ENCODE measurements at places on chromosomes 12 and 14.

GRCh38 chr12:104704224-104704779 is 247.6 kb downstream of the CHST11 start:
- DNase-seq, result no peak

DNA sequence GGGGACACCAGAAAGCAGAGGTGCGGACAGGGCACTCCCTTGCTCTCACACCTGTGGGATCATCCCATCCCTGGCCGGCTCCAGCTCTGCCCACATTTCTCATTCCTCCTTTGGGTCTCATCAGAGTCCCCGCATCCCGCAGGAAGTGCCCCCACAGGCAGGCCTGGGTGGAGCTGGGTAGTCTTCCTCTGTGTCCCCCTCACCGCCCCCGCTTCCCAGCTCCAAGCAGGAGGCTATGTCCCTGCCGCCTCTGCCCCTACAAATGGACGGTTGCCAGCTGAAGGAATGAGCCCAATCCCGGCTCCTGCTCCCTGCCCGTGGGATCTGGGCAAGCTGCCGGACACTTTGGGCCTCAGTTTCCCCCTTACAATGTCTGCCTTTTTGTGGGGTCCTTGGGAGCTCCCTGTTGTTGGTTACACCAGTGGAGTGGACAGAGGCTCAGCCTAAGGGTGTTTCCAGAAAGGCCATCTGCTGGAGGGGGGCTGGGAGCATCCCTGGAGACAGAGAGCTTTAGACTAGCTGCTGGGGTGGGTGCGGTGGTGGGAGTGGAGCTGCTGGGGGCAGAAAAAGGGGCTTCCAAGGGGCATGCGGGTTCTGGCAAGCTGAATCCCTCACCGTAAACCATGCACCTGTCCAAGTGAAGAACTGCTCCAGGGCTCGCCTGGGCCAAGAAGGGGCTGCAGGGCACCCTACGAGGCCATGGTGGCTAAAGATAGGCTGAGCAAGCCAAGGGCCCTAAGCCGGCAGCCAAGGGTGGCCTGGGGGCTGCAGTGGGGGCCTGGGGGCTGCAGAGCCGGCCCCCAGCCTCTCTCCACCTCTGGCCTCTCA is 7.9 kb upstream of the GPR132 start:
- DNase-seq, result no peak

DNA sequence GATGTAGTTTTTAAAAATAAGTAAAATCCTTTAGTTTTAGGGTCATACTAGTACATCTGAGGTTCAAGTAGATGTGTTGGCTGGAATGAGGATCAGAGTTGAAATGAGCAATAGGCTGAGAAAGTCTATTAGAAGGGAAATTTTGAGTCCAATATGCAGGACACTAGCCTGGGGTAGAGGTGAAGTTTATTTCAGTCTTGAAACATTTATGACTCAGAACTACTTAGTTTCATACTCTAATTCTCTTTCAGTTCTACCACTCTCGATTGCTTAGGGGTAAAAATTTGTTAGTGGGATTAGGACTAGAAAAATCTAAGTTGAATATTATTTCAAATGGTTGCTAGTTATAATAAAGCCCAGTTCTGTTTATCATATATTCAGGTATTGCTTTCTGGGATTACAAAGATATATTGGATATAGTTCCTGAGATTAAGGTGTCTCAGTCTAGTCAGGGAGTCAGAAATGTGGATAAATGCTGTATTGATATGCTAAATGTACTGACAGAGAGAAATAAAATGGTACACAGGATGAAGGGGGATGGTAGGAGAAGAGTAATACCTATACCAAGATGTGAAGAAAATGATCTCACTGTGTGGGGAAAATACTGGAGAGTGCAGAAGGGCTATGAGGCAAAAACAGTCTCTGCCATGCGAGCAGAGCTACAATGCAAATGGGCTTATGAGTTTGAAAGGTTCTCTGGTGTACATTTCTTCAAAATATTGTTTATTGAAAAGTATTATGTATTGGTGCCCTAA is 395.8 kb upstream of the FBXO33 start:
- DNase-seq, result no peak

DNA sequence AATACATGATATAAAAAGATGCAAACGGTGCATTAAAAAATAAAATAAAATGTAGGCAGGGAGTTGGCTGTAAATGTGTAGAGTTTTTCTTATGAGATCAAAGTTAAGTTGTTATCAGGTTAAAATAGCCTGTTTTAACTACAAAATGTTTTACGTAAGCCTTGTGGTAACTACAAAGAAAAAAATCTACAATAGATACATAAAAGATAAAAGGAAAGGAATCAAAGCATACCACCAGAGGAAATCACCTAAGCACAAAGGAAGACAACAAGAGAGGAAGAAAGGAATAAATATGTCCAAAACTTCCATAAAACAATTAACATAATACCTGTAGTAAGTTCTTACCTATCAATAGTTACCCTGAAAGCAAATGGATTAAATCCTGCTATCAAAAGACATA is 12.2 kb downstream of the NELL2 start:
- no peak for DNase-seq

GRCh38 chr14:42110167-42110566 is 503.5 kb downstream of the LRFN5 start:
- DNase-seq, result peak; percentile 9

DNA sequence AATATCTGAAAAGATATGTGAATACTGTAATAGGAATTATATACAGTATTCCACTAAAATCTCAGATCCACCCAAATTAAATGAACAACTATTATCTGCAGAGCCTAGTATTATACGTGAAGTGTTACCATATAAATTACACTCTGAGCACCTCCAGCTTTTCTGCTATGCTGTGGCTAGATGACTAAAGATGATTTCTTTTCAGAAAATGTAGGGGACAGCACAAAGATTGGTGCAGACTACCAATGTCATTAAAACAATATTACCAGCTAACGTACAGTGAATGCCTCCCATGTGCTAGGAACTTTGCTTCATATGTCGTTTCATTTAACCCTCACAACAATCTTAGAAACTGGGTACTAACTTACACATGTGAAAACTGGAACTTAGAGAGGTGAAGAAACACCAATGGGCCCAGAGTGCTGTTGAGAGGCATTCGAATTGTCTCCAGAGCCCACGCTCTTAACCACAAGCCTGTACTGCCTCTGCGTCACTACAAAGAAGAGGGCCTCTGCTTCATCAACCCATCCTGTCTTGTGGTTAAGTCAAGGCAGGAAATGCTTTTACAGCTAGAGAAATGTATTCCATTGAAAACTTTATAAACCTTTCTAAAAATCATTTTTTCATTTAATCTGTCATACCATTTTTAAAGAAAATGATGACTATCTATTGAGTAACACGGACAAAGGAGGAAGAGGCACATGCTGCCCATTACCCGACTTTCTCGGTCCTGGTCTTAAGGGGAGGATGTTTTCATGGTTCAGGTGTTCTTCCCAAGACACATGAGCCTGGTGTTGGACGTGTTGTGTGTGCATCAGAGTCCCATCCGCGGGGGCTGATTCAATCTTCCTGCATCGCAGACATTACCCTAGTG is 1.3 kb downstream of the GPR65 start:
- DNase-seq, result no peak

DNA sequence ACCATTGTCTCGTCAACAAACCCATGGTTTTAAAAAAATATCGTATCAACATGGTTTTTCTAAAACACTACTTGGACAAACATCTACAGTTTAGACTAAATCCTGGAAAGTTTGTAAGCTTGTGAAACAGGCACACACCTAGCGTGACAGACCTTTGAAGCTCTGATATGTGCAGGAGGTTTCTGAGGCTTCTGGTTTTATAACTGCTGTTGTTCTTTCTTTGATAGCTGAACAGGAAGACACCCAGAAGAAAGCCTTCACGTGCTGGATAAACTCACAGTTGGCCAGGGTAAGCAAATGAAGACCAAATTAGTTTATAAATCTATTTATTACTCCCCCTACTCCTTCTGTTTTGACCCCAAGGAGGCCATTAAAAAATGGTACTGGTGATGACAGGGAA is 87.6 kb downstream of the SYNE2 start:
- DNase-seq, result no peak

DNA sequence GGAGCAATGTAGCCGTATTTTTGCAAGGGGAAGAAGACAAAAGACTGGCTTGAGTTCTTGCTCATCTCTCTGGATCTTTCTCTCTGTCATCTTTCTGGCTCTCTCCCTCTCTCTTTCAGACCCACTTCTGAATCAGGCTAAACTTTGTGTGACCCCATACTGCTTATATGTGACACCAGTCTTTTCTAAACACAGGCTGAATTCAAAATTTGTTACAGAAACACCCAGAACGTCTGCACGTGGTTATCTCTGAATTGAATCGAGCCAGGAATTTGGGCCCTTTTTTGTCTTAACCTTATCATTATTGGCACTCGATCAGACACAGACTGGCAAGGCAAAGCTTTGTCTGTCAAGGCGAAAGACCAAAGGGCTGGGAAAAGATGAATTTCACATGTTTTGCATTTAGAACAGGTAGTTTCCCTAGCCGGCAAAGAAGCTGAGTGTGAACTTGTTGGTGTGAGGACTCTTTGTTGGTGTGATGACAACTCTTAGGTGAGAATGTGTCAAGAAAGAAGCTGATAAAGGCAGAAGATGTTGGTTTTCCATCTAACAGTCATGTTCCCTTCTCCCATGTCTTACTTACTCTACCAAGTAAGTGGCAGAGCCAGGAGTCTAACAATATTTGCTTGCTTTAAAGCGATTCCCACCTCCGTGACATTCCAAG is 150.2 kb upstream of the RFLNA start:
- no peak for DNase-seq

DNA sequence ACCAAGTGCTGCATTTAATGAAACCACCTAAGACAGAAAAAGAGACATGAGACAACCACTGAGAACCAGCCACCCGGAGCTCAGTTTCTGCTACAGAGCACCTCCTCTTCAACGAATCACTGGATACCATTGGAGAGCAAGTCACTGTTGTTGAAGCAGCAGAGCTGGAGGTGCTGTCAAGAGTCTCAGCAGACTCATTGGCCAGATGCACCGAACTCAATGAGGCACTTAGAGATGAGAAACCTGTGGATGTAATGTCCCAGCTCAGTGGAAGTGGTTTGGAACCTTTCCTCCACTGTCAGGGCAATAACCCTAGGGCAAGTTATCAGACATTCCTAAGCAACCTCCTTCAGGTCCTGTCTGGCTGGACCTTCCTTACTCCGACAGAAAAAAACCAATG is 13.1 kb downstream of the NPC2 start:
- DNase-seq, result no peak

- no peak for DNase-seq
These were observed 57.8 kb upstream of the NAP1L1 start for GRCh38 chr12:76142305-76142704.

GRCh38 chr12:106982229-106982628 is 4.7 kb downstream of the MTERF2 start:
- no peak for DNase-seq

- no peak for DNase-seq
These were observed 13.1 kb downstream of the ITGA7 start for GRCh38 chr12:55694651-55695050.

DNA sequence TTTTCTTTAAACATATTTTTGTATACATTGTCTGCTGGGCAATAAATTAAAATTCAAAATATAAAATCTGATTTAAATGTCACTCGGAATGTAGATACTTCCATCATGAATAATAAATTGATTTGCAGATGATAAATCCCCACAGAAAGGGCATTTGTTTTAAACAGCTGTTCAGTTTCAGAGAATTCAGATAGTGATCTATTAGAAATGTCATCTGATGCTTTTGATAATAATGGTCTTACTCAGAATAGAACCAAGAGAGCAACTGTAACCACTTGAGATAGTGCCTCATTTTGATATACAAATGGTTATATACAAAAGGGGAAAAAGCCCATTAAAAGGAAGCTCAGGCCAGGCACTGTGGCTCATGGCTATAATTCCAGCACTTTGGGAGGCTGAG is 43.4 kb downstream of the CDK17 start:
- DNase-seq, result no peak

DNA sequence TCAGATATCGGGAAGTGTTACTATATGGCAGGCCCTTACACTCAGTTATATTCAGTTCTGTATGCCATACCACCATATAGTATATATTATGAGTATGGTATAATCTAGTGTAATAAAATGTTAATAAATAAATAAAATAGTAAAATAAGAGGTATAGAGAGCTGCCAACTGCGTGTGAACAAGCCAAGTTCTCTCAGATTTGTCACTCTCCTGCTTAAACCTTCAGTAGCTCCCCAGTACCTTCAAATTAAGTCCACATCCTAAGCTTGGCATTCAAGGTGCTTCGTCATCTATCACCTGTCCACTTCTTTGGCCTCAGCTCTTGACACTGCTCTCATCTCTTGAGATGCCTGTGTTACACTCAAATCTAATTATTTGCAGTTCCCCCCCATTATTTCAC is 12.8 kb upstream of the CREBL2 start:
- no peak for DNase-seq

DNA sequence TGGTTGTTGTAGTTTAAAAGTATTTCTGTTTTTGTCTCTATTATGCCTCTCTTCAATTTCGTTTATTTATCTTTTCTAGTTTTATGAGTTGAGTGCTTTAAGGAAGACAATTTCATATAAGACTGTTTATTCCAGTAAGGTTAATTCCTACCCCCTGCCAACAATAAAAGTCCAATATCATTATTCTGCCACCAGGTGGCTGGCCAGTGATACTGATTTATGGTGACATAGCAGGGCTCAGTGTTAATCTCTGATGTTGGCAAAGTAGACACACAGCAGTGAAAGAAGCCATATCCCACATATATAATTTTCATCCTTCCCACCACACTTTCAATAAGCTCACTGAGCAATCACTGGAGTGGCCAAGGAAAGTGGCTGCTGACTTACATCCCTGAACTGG is 69.0 kb upstream of the BMP4 start:
- DNase-seq, result peak; percentile 27

- no peak for DNase-seq
These were observed 2.3 kb downstream of the DGLUCY start for GRCh38 chr14:91115986-91116770.

- no peak for DNase-seq
These were observed 306.6 kb upstream of the SOX5 start for GRCh38 chr12:24255920-24256665.

DNA sequence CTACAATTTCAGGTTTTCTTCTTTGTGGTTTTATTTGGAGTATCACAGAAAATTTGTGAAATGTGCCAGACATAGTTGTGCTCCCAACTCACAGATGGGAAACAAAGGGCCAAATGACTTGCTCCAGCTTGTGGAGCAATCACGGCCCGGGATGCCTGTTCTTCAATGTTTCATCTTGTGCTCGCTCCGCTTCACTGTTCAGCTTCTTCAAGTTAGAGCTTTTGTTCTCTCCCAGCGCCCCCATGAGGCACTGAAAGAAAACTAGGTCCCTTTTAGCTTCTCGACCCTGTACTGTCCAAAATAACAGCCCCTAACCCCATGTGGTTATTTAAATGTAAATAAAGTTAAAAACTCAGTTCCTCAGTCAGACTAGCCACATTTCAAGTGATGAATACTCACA is 187.9 kb upstream of the STXBP6 start:
- no peak for DNase-seq

DNA sequence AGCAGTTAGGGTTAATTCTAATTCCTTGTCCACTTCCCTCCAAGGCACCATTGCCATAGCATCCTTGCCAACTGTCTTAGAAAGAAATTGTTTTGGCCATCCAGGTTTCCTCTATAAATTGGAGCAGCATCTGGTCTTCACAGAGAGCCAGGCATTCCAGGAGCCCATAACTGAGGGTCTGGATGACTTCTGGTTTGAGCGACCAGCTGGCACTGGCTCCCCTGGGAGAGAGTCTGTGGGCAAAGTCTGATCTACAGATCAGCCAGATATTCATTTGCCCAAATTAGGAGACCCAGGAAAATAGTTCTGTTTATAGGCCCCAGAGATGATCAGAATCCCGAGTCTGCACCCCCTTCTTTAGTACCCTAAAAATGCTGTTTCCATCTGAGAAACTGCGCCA is 16.0 kb downstream of the VSX2 start:
- no peak for DNase-seq
